H1 (cell line): ENCODE measurements at places on chromosomes 1 and 21. TPM values are rescaled to one million over a fixed set of nuclear protein-coding genes. Genes with fewer than 3 reads are reported as not detected.

- H3K27ac ChIP-seq: no peak overlapping the region
- H3K4me3 ChIP-seq: no peak overlapping the region
- H3K4me1 ChIP-seq: no peaks in the 10 kb centered on the region
Observed at GRCh38 chr21:14353726-14354125, 29.2 kb downstream of the HSPA13 start.

- peaks cover 4% of the 10 kb centered on the region for H3K4me1 ChIP-seq
- no peak for DNase-seq
- no peaks in the 10 kb centered on the region for H3K27me3 ChIP-seq
Observed at GRCh38 chr1:62407398-62408009, 29.3 kb upstream of the USP1 start.

GRCh38 chr1:64936956-64937355 lies 29.4 kb downstream of the JAK1 start:
- H3K27ac ChIP-seq: no peak overlapping the region
- no peaks in the 10 kb centered on the region for H3K27me3 ChIP-seq
- no peaks in the 10 kb centered on the region for H3K4me1 ChIP-seq
- H3K36me3 ChIP-seq: no peaks in the 10 kb centered on the region
- H3K4me3 ChIP-seq: no peak overlapping the region

DNA sequence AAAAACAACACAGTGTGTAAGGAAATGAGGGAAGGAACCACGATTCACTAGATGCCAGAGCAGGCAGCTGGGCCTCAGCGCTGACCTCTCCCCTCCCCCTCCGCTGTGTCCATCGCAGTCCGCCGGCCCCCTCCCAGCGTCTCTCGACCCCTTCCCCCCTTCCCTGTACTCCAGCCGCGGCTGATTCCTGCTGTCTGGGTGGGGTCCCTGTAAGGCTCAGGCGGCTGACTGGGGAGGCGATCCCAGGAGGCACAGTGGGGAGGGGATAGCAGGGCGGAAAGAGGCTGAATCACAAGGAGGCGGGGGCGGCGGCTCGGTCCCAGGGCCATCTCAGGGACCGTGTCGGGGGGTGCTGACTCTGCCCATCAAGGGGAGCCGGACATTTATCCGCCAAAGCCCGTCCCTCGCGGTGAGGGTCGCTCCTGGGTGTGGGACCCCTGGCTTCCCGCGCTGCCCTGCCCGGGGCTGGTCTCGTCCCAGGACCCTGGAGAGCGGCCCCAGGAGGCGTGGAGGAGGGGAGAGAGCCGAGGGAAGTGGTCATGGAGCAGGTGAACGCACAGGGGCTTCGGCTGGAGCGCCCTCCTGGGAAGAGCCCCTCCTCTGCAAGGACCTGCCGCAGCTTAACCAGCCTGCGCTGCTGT lies 241.9 kb downstream of the PTPRU start:
- peak overlapping the region; percentile 26 for H3K4me3 ChIP-seq
- peaks cover 5% of the 10 kb centered on the region; the same call in 1 of the 2 replicates for H3K27me3 ChIP-seq
- H3K4me1 ChIP-seq: peaks cover 5% of the 10 kb centered on the region; the same call in 1 of the 2 replicates
- peak; percentile 70 for DNase-seq
- no peak overlapping the region for H3K27ac ChIP-seq

CLDN8 gene
- not detected in 2 replicates for total RNA-seq

DNA sequence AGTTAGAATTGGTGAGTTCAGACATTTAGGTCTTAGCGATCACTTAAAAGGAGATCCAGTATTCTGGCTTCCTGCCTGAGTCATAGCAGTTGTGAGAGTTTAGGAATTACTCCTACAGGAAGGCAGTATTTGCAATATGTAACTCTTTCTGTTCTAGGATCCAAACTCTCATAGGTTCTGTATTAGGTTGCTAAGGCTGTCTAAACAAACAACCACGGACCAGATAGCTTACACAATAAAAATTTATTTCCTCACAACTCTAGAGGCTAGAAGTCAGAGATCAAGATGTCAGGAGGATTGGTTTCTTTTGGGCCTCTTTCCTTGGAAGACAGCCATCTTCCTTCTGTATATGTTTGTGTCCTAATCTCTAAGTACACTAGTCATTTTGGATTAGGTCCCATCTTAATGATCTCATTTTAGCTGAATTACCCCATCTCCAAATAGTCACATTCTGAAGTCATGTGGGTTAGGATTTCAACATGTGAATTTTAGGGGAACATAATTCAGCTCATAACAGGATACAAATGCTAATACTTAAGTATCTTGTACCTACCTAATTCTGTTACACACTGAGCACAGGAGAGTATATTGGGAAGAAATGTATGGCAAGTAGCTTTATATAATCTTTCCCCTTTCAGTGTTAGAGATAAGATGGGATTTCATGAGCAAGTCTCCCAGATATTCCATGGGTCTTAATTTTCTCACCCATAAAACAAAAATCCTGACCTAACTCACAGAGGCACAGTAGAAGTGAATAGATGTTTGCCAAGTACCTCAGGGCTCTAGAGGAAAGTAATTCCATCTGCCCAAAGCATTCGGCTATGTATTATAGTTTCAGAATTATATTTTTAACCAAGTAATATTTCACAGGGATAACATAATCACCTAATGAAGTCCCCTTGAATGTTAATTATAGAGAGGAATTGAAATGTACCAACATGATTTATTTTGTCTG lies 144.4 kb downstream of the PTBP2 start:
- no peak for DNase-seq
- H3K36me3 ChIP-seq: no peaks in the 10 kb centered on the region
- no peak overlapping the region for H3K27ac ChIP-seq
- no peaks in the 10 kb centered on the region for H3K4me1 ChIP-seq
- no peaks in the 10 kb centered on the region for H3K27me3 ChIP-seq
- H3K4me3 ChIP-seq: no peak overlapping the region

TFF1 gene
- total RNA-seq: not detected in 2 replicates

- no peaks in the 10 kb centered on the region for H3K4me1 ChIP-seq
- no peak for DNase-seq
- no peaks in the 10 kb centered on the region for H3K27me3 ChIP-seq
- H3K4me3 ChIP-seq: no peak overlapping the region
- no peak overlapping the region for H3K27ac ChIP-seq
Observed at GRCh38 chr1:166603296-166603695, 236.0 kb upstream of the POGK start.

DNA sequence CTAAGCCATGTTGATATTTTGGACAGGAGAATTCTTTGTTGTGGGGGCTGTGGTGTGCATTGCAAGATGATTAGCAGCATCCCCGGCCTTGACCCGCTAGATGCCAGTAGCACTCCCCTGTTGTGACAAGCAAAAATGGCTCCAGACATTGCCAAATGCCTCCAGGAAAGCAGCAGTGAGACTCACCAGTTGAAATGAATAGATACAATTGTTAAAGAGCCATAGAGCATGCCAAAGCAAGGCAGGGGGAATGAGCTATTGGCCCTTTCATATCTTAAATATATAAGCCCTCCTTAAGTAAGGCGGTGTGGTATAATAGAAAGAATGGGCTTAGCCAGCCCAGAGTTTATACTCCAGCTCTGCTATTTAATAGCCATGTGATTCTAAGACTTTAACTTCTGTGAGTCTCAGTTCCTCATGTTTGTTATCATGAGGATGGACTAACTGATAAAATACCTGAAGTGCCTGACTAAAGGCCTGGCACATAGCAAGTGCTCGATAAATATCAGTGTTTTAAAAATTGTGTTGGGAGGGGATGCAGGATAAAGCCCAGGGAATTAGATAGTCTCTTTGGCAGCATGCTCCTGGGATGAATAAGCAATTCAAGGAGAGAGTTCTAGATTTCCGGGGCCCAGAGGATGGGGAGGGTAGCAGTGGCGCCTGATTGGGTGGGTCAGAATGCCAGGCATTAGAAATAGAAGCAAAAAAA lies 21.1 kb upstream of the RGS4 start:
- H3K4me3 ChIP-seq: no peak overlapping the region
- H3K4me1 ChIP-seq: no peaks in the 10 kb centered on the region
- H3K27ac ChIP-seq: no peak overlapping the region
- H3K27me3 ChIP-seq: no peaks in the 10 kb centered on the region
- no peak for DNase-seq

KPRP gene
- total RNA-seq: not detected in 2 replicates

DNA sequence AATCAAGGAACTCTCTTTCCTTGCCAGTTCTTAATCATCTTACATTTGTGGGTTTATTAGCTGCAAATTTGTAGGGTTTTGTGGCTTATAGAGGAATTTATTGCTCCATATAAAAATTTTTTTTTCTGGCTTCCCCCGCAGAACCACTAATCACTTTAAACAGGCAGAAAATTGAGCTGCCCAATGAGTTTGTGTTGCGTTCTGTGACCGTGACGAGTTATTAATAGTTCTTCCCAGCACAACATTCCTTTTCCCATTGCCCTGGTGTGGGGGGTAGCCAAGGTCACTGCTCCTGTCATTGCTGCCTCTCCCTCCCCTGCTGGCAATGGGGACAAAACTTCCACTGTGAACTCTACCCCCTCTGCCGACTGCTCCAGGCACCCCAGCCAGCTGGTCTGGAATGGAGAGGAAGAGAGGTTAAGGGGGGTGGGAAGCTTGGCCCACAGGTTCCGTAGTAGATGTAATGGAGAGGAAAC lies 55.1 kb downstream of the UBE2T start:
- no peak overlapping the region for H3K27ac ChIP-seq
- H3K36me3 ChIP-seq: no peaks in the 10 kb centered on the region
- H3K4me1 ChIP-seq: no peaks in the 10 kb centered on the region
- H3K4me3 ChIP-seq: no peak overlapping the region

DNA sequence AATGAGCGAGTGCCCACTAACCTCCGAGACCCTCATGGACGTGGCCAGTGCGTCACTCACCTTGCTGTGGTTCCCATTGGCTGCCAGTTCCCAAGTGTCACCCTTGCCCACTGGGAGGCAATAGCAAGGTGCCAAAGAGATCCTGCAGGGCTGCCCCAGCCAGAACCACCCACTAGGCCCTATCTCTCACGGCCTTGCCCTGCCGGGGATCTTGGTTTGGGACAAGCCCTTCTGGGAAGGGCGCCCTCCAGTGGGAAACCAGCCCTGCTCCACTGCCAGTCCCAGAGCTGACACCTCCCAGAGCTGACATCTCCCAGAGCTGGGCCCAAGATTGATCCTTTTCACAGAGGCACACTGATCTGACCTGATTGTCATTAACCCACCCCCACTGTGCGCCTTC lies 2.1 kb upstream of the SELENON start:
- H3K27me3 ChIP-seq: peaks cover 2% of the 10 kb centered on the region; the same call in 1 of the 2 replicates
- no peak for DNase-seq
- no peak overlapping the region for H3K4me3 ChIP-seq
- H3K36me3 ChIP-seq: no peaks in the 10 kb centered on the region
- H3K4me1 ChIP-seq: peaks cover 10% of the 10 kb centered on the region
